A172 (cell line): ENCODE measurements at places on chromosomes 5 and 9.

DNA sequence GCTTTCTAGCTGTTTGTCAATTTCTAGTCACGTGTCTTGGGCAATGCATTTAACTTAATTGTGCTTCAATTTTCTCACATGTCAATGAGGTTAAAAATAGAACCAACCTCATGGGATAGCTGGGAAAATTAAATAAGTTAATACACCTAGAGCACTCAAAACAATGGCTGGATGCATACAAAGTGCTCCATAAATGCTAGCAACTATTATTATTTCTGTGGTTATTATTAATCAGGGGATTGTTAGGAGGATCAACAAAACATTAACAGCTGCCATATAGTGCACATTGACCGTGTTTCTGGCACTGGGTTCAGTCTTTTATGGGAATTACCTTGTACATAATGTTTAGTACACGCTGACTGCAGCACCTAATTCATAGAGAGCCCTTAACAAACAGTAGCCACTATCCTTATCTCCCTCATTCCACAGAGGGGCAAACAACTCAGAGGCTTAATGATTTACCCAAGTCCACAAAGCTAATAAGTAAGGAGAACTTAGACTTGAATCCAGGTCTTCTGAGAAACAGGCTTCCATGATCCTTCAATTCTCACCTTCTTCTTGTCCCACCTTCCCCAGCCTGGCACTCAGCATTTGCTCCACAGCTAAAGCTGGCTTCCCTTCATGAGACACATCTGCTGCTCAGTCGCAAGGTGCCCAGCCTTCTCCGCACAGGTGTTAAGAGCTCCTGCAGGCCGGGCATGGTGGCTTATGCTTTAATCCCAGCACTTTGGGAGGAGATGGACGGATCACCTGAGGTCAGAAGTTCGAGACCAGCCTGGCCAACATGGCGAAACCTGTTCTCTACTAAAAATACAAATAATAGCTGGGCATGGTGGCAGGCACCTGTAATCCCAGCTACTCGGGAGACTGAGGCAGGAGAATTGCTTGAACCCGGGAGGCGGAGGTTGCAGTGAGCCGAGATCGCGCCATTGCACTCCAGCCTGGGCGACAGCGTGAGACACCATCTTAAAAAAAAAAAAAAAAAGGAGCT, 137.4 kb upstream of the ABCA1 start:
- no peak for DNase-seq

GRCh38 chr9:75709698-75710097, 180.8 kb upstream of the PCSK5 start:
- DNase-seq, result no peak

DNA sequence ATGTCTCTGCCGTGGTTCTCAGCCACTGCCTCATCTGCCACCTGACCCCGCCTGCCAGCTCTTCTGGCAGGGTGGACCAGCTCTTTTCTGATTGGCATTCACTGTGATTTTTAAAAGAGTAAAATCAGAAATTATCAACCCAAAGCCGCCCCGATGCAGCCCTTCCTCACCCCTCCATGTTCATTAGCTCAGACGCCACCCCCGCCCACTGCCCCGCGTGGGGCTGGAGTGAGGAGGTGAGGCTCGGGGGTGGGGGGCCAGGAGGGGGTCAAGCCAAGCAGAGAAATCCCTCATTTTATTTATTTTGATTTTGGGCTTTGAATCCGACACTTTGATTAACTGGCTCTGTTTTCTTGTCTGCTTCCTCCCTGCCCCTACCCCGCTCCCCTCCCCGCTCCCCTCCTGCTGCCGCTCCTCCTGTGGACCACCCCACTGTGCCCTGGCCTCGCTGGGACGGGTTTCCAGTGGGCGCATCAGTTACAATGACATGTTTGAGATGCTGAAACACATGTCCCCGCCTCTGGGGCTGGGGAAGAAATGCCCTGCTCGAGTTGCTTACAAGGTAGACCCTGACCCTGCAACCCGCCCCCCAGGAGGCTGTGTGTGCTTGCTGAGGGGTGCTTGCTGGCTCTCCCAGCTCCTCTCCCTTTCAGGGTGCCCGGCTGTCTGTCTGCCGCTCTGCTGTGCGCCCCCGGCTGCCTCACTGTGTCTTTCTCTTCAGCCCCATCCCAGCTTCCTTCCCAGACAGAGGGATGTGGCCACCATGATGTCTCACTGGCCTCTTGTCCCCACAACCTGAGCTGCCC, 224.9 kb downstream of the CACNA1B start:
- DNase-seq, result no peak

DNA sequence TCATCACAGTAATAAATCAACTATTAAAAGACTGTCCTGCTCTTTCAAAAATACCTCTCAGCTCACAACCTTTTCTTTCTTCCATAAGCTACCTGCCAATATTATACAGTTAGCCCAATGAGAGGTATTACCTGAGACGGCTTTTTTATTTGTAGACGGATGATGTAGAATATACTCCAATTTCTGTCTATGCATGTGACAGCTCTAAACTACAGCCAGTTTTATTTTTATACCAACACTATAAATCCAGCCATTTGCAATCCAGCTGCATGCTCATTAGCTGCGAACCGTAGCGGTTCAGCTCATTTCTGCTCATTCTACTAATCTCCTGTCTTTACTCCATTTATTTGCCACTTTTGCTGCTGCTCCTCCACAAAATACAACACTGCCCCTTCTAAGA, 51.2 kb downstream of the TBCA start:
- DNase-seq, result no peak

DNA sequence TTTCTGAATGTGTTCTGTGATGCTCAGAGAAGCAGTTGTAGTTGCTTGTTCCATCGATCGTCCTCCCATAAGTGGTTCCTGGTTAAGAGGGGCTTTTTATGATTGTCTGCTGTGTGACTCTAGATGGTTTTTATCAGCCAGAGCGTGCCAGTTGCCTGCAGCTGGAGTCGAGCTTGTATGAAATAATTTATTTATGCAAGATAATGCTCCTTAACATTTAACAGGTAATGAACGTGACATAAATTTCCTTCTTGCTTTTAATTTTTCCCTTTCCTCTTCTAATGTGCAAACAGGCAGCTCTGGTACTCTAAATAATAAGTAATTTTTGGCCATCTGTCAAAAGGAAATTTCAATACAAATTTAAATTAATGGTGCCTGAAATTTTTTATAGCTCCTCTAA, 84.4 kb downstream of the TLE4 start:
- DNase-seq, result no peak

DNA sequence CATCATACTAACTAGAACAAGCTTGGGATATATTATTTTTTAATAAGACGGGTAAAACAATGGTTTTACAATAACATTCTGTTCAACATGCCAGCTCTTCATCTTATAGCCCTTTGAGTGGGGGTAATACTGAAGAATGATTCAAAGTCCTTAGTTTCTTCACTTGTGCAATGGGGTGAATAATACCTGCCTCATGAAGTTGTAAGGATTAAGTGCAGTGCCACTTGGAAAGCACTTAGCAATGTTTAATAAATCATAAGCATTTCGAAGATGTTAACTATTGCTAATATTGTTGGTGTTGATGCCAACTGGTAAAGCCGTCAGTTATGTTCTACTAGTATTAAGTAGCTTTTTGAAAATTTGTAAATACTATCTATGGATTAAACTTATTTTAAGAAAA, 38.0 kb downstream of the TNPO1 start:
- no peak for DNase-seq

- DNase-seq, result peak; percentile 88
Measured at GRCh38 chr9:99778308-99778707, 43.4 kb upstream of the NR4A3 start.

DNA sequence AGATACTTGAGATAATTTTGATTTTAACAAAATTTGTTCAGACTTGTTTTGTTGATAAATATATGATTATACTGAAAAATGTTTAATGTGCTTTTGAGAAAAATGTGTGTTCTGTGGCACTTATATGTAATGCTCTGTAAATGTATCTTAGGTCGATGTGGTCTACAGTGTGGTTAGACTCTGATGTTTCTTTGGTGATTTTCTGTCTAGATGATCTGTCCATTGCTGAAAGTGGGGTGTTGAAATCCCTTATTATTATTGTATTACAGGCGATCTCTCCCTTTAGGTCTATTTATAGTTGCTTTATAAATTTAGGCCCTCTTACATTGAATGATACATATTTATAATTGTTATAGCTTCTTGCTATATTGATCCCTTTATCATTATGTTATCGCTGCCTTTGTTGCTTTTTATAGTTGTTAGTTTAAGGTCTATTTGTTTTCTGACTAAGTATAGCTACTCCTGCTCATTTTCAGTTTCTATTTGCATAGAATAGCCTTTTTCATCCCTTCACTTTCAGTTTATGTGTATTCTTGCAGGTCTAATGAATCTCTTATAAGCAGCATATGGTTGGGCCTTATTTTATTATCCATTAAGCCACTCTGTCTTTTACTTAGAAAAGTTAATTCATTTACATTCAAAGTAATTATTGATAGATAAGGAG, 124.3 kb downstream of the MRPS30 start:
- DNase-seq, result no peak

- no peak for DNase-seq
Measured at GRCh38 chr9:96660692-96661248, 5.7 kb upstream of the PRXL2C start.

DNA sequence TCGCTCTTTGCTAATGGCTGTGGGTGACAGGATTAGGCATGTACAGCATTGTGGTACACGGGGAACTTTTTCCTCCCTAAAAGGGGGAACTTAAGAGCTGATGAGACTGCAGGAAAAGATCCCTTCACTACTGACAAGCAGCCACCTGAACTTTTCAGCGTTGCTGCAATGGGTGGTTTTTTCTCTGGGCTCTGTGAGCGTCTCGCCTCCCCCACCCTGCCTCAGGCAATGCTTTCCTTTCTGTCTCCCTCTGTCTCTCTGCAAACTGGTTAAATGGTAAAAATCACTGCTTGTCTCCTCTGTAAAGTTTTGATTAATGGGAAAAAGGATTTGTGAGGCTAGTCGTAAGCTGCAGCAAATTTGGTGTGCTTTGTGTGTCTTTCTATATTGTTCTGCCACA, 20.3 kb downstream of the HSD17B3 start:
- DNase-seq, result no peak

GRCh38 chr5:174552428-174552827, 172.0 kb upstream of the MSX2 start:
- no peak for DNase-seq

DNA sequence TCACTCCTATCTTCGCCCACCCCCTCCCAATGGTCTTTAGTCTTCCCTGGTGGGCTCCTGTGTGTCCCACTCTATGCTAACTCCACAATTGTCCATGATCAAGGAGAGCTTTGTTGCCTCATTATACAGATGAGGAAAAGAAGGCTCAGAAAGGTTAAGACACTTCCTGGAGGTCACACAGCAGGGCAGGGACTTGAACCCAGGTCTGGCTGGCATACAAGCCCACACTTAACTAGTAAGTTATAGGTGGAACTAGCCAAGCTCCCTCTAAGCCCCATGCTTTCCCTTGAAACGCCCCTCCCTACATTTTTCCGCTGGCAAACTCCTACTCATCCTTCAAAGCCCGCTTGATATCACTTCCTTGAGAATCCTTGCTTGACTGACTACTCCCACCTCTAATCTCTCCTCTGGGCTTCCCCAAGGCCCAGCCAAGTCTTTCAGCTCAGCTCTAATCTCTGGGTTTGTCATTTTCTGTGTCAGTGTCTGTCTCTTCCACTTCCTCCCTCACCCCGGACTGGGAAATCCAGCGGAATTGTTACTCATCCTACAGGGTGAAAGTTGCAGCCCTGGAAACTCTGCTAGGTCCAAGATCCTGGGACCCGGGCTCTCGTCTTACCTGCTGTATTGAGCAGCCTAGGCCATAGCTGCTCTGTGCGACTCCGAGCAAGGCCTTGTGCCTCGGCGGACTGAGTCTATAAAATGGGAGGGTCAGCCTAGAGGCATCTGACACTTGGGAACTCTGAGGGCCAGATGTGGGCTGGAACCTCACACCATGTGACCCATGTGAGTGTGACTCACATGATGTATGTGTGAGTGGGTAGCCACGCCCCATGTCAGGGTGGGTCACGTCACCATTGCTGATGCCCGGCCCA, 144.5 kb downstream of the GAPVD1 start:
- DNase-seq, result peak; percentile 95

DNA sequence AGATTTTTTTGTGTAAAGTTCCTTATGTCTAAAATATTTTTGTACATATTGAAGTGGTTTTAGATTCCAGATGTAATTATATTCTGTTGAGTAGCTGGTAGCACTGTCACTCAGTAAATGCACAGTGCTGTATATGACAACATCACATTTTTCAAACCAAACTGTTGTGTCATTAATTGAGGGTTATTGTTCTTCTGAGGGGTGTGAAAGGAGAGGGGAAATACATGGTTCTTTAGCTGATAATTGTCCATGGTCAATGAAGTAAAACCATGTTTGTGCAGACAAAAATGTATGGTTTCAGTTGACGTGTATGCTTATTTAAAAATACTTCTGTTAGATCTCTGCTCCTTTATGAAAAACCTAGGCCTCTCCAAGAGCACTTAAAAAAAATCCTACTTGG, 3.3 kb downstream of the ZNF462 start:
- no peak for DNase-seq

DNA sequence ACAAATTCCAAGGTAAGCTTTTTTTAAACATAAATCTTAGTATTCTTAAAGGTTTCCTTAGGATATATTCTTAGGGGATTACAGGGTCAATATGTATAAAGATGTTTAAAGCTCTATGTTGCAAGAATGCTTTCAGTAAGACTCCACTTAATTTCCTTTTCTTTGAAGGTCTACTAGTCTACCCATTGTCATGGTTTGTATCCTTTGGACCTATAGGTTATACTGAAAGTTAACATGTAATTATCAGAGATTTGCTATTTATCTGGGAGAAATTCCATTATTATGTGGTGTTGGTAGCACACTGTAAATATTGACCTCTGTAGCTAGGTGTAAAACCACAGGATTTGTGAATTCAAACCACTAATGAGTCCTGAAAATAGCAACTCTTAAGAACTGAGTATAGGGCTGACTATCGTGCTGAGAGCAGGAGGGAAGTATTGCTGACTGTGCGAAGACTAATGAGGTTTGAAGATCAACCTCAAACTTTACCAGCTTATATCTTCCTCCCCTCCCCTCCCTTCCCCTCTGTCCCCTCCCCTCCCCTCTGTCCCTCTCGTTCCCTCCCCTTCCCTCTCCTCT, 85.6 kb downstream of the GADD45G start:
- no peak for DNase-seq

- DNase-seq, result peak; percentile 70
Measured at GRCh38 chr5:172958331-172959046, 735 bp upstream of the RPL26L1 start.

- DNase-seq, result no peak
Measured at GRCh38 chr9:114231719-114232449, 76.5 kb downstream of the COL27A1 start.

- no peak for DNase-seq
Measured at GRCh38 chr9:86818636-86819035, 128.7 kb downstream of the GAS1 start.
